ENCODE measurements at places on chromosomes 12 and 14. TPM values are rescaled to one million over a fixed set of nuclear protein-coding genes. Genes with fewer than 3 reads are reported as not detected.

NANOG gene
- not detected for total RNA-seq

CAPZA3 gene
- not detected for total RNA-seq

RIMKLB gene
- total RNA-seq = 12.7 TPM

PLXNC1 gene
- 9.8 TPM for total RNA-seq

All from pericardium fibroblast (primary cell).